G401 (cell line): ENCODE measurements at places on chromosomes 16 and 17.

DNA sequence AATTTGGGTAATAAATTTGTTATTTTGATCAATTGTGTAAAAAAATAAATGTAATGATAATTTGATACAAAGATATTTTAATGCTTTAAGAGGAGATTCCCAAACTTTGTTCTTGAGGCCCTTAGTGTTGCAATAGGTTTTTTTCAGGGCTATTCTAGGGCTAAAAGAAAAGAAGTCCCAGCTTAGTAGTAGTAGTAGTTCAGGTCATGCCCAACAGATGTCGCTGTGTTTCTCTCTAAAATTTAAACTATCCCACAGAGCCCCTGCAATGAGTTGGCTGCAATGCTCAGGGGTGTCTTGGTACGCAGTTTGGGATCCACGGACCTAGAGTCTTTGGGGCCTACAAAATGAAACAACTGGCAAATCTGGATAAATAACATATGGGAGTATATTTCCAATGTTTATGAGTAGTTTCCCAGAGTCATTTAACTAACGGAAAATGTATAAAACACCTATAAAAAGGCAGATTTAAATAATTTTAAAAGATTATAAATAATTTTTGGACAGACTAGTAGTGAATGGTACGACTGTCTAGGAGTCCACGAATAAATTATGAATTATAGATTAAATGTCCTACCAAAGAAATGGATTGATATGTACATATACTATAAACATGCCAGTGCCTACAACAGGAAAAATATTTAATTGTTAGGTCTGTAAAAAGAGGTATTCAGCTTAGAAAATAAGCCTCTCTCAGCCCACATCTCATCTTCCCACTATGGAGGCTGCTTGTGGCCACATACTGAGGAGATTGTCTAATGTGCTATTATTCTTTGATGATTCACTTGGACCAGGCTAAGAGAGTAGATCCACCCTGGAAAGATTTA is 228.5 kb upstream of the PMFBP1 start:
- DNase-seq, result peak; percentile 65

- no peak for DNase-seq
These were observed 17.6 kb downstream of the POLR3K start for GRCh38 chr16:35678-36305.

DNA sequence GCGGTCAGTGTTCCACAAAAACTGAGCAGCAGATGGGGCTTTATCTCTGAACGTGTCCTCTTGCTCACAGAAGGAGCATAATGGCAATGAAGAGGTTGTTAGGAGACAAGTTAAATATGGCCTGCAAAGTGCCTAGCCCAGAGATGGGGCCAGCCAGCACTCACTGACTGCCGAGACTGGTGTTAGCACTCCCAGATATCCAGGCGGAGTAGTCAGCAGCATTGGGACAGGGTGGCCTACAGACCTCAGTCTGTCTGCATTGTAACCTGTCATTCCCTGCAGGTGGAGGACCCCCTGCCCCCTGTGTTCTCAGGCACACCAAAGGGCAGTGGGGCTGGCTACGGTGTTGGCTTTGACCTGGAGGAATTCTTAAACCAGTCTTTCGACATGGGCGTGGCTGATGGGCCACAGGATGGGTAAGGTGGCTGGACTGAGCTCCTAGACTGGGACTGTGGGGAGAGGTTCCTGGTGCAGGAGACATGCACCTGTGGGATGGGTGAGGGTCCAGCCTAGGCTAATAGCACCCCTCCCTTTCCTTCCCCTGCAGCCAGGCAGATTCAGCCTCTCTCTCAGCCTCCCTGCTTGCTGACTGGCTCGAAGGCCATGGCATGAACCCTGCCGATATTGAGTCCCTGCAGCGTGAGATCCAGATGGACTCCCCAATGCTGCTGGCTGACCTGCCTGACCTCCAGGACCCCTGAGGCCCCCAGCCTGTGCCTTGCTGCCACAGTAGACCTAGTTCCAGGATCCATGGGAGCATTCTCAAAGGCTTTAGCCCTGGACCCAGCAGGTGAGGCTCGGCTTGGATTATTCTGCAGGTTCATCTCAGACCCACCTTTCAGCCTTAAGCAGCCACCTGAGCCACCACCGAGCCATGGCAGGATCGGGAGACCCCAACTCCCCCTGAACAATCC is 4.2 kb downstream of the MFAP4 start:
- peak; percentile 45 for DNase-seq

- DNase-seq, result peak; percentile 72
These were observed at the start of gene GLIS2 for GRCh38 chr16:4315186-4316107. GLIS2 (plus strand) TSS chr16:4316067; CDS start chr16:4332281, 16,214 bp downstream.

DNA sequence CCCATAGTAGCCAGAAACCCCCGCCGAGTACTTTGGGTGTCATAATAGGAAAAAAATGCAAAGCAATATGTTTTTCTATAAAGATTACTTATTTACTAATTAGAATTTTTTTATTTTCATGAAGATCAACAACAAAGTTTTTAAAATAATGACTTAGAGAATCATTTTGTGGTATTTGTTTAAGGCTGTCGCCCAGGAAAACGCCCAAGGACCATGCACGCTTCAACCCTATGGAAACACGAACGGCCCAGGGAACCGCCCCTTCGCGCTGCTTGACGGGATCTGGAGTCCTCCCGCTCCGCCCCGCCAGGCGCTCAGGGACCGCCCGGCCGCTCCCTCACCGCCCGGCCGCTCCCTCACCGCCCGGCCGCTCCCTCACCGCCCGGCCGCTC is 408 bp upstream of the KPNA2 start:
- DNase-seq, result no peak
